Stimulated activated CD4-positive, alpha-beta T cell treated with anti-CD3 and anti-CD28 coated beads, Interleukin-15, amount 100 ng/mL, for 24 hours (primary cell): ENCODE measurements at places on chromosomes 2 and 18.

- DNase-seq = no peak
Measured at GRCh38 chr2:240689975-240690374, 1.7 kb upstream of the AQP12A start.

DNA sequence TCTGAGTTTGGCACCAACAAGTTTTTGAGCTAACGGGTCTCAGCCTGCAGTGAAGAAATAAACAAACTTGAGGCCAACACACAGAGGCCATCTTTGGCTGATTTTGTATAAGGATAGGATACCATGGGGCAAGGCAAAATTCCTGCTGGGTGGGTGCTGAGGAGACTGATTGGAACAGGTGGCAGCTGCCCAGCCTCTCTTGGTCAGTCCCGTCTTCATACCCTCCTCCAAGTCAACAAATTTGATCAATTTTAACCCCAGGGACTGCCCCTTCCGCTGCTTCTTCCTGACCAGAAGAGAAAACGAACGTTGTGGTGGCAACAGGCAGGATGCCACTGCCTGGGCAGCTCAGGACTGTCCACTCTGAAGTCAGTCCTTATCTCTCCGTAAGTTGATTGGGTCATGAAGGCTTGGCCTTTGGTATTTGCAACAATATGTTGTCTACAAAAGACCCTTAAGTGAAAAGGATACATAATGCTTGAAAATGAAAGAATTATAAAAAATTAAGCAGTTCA lies 139.3 kb downstream of the SPP2 start:
- no peak for DNase-seq

GRCh38 chr2:228763379-228763981 lies 507.6 kb downstream of the PID1 start:
- DNase-seq = no peak

GRCh38 chr2:719191-719590 lies 42.0 kb upstream of the TMEM18 start:
- no peak for DNase-seq

- no peak for DNase-seq
Measured at GRCh38 chr2:55152475-55153412, 79.3 kb downstream of the CLHC1 start.

DNA sequence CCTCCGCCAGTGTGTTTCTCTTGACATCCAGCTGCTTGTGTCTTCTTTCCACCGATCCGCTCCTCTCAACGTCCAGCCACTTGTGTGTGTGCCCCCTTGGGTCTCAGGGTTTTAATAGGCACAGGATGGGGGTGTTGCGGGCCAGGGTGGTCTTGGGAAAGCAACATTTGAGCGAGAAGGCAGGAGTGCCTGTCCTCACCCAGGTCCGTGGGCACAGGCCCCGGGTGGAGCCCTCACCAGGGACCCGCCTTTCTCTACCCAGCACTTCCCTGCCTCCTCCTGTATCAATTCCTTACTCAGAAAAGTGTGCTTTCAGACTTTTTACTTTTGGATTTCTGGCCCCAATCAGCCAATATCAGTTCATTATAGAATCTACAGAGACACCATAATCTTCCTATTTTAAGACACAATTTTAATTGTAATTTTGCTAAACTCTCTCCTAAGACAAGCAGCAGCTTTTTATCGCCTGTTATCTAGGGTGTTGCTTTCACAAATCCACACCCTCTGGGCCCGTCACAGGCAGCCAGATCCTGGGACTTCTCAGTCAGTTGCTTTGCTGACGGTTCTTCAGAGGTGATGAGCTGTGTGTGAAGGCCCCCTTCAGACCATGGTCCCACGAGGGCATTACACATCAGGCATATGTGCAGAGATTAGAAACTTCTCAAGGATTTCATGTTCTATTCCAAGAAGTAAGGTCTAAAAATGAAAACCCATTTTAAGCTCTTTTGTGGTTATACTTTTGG lies 96.0 kb upstream of the FHL2 start:
- DNase-seq = no peak

GRCh38 chr2:237408335-237409000 lies 5.5 kb downstream of the COL6A3 start:
- DNase-seq = no peak

DNA sequence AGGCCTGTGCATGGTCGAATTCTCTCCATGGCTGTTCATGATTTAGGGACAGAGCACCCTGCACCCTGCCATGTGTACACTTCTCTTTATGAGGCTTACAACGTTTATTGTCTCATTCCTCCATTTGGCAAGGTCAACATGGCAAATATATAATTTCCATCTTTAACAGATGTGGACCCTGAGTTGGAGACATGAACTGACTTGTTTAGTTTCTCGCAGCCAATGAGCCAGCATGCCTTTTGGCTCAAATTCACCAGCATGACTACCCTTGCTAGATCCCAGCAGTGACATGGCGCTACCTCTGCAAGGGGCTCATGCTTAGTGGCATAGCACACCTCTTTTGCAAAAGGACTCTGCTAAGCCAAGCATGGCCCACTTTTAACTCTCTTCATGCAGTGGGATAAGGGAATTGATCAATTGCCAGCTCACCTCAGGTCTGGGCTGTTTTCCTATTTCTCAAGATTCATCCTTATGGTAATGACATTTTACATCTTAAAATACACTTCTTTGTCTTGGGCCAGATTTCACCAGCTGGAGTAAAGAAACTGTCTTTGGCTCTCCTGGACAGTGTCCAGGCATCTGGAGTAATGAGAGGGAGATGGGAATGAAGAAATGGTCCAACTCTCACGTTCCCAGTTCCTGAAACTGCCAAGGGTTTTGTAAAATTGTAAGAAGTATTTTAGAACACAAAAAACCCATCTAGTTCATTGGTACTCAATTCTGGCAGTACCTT lies 159.5 kb downstream of the SETBP1 start:
- DNase-seq = no peak

DNA sequence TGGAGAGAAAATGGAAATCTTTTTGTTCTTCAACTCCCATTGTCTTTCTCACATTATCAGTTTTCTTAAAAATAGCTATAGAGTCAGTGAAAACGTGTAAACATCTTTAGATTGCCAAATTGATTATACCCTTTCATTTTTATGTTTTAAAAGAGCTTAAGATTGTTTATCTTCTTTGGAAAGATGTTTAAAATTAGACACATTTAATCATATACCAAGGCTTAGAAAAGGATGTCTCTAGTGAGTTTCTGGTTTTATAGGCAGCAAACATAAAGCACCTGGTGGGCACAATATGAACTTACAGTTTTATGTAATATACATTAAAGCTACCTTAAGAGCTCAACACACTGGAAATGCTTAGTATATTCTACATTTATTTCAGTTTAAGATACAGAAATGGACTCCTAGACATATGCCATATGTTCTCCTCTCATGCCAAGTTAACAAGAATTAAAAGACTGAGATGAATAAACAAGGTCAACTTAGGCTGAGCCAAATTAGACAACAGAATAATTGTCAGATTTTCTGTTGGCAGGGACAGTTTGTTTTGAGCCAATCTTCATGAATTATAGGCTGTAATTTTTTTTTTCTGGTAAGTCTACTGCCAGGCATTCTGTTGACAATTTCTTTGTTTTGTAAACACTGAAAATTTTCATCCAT lies 112.7 kb downstream of the OTX1 start:
- no peak for DNase-seq

DNA sequence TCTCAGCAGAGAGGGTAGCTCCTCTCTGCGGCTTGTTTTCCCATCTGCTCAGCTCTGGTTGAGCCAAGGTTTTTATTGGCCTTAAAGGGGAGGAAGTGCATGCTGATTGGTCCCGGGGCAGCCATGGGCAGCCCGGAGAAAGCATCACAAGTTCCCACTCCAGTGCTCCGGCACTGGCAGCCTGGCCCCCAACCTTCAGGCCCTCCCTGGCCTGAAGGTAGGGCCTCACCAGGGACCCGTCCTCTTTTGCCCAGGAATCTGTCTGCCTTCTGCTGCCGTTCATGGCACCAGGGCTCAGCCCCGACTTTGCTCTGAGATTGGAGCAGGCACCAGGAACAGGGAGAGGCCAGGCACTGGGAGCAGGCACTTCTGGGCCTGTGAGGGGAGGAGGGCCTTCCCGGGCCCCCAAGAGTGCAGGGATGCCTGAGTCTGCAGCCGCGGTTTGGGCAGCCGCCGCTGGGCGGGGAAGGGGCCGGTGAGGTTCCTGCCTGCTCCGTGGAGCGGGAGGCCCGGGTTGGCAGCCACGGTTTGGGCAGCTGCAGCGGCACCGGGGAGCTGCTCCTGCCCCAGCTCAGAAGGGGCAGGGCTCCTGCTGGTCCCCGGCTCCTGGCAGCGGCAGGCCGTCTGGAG lies 17.5 kb upstream of the ILKAP start:
- DNase-seq = no peak

GRCh38 chr2:26196683-26197418 lies 24.0 kb downstream of the GAREM2 start:
- DNase-seq = no peak

DNA sequence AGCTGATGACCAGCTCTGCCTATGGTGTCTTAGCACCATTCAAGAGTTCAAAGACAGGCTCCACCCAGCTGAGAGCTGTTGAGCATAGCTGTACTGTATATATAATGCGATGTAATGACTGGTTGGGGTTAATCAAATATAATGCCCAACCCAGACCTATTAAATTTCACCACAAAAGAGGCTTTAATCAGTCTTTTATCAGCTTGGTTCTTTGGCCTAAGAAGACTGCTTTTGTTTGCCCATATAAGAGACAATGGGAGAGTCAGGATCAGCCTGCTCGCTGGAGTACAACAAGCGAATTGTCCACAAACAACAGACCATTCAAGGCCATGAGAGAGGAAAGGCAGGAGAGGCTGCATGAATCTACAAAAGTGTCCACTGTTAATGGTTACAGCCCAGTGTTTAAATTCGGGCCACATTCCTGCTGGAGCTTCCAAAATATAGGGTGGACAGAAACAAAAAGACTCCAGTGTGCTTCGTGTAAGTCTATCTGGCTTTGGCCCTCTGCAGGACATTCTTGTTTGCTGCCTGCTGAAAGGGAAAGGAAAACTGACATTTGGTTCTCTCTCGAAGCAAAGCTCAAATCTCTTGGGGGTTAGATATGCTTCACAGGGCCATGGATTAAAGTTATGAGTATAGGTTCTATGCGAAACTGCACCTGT lies 299.0 kb upstream of the FBXO11 start:
- no peak for DNase-seq

DNA sequence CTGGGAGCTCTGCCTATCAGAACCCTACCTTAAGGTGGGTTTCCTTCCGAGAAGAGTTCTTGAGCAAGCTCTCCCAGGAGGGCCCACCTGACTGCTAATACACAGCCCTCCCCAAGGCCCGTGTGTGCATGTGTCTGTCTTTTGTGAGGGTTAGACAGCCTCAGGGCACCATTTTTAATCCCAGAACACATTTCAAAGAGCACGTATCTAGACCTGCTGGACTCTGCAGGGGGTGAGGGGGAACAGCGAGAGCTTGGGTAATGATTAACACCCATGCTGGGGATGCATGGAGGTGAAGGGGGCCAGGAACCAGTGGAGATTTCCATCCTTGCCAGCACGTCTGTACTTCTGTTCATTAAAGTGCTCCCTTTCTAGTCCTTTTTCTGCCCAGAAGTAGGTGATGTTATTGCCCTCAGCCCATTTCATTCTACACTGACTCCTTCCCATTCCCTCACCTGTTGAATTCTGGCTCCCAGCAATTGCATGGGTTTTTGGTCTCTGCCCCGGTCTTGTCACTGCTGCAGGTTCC lies 6.5 kb downstream of the TMEM37 start:
- DNase-seq = no peak

DNA sequence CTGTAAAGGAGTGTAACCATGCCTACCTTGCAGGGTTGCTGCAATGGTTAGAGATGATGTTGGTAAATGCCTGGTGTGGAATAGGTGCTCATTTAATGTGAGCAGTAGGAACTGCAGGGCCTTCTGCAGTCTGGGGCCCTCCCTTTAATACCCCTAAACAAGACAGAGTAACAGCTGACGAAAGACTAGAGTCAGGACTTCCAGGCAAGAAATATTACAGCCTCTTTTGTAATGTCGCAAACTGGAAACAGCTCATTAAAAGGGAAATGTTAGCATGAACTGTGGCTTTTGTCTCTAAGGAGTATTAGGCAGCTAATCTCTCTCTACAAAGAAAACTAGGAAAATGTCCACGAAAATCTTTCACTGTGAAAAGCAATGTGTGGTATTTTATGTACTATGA lies 26.0 kb downstream of the MARCO start:
- DNase-seq = no peak

DNA sequence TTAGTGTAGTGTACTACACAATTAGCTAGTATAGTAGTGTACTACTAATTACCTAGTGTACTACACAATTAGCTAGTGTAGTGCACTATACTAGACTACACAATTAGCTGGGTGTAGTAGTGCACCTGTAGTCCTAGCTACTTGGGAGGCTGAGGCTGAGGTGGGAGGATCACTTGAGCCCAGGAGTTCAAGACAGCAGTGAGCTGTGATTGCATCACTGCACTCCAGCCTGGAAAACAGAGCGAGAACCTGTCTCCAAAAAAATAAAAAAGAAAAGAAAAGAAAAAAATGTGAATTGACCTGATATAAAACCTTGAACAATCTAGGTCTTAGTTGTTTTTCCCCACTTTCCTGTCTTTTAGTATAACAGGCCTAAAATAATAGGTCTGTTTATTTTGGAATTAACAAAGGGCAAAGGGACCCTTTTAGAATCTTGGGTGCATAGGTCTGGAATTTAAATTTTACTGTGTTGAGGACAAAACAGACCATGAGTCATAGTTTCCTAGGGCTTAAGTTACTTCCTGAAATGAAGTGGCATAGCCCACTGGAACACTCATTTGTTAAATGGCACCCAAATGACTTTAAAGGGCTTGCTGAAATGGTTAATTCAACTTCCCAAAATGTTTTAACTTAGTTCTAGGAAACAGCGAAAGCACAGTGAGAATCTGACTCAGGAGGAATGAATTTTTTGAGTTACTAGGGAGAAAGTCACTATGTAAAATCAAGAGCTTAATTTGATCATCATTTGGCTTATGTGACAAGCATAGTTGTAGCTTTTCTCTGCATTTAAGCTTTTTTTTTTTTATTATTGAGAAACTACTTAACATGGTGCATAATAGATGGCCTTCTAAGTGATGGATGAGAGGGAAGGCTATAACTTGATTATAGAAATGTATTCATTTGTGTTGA lies 50.7 kb upstream of the ARL5A start:
- DNase-seq = no peak

GRCh38 chr2:112150447-112150846 lies 12.3 kb downstream of the FBLN7 start:
- no peak for DNase-seq

GRCh38 chr18:179499-179898 lies 21.1 kb downstream of the USP14 start:
- no peak for DNase-seq

DNA sequence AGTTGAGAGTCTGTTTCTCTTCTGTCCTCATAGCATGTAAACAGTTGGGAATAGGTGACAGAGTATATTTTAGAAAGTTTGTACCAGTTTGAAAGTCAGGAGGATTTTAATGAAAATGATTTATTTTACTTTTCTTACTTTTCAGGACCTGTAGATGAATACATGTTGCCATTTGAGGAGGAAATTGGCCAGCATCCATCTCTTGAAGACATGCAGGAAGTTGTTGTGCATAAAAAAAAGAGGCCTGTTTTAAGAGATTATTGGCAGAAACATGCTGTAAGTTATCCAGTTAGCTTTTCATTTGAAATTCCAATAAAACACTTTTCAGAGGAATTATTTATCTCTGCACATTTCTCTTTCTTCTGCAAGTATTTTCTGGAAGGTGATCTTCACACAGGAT lies 81.1 kb downstream of the ACVR2A start:
- DNase-seq = no peak

- no peak for DNase-seq
Measured at GRCh38 chr2:219384083-219384713, 3.5 kb downstream of the DNPEP start.
